ENCODE measurements at places on chromosomes 4 and X.

GRCh38 chr4:37762991-37763368 is 63.5 kb upstream of the PGM2 start:
- no peak for DNase-seq

DNA sequence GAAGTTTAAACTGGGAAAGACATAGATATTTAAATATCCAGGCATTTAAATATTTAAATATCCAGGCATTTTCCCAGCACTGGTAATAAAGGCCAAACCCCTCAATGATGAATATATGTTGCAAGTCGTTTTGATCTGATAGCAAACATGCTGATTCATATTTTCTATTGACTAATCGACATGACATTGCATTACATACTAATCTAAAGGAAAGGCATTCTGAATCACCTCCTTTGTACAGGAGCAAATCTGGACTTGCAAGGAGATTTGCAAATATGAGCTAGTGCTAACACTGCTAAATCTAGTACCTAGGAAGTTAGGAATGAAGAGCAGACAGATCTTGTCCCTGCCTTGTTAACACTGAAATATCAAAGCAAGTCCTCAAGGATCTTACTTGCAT is 207.3 kb downstream of the SLC7A11 start:
- no peak for DNase-seq

DNA sequence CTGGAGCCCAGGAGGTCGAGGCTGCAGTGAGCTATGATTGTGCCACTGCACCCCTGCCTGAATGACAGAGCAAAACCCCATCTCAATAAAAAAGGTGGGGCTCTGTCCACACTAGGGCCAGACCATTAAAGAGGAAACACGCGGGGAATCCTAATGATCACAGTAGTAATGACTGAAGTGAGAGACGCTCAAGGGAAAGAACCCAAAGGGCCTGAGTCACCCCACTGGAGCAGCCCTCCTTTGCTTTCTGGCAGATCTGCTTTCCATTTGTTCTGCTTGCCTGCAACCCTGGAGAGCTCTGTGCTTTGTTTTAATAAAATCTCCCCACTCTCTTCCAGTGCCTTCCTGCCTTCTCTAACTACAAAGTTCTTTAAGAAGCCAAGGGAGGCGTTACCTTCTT is 5.0 kb downstream of the TFDP3 start:
- DNase-seq: no peak

DNA sequence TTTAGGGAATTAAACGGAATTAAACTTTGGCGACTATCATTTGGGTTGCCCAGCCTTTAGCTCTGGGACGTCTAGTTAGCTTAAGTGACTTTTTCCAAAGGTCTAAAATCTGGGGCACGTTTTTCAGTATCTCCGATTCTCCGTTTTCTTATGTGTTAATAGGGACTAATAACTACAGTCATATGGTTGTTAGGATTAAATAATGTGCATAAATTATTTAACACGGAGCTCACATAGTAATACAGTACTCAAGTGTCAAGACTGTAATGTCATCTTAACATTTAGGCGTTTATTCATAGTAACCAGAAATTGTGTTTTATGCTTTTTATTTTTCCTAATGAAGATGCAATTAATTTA is 466 bp upstream of the CCNA2 start:
- no peak for DNase-seq

DNA sequence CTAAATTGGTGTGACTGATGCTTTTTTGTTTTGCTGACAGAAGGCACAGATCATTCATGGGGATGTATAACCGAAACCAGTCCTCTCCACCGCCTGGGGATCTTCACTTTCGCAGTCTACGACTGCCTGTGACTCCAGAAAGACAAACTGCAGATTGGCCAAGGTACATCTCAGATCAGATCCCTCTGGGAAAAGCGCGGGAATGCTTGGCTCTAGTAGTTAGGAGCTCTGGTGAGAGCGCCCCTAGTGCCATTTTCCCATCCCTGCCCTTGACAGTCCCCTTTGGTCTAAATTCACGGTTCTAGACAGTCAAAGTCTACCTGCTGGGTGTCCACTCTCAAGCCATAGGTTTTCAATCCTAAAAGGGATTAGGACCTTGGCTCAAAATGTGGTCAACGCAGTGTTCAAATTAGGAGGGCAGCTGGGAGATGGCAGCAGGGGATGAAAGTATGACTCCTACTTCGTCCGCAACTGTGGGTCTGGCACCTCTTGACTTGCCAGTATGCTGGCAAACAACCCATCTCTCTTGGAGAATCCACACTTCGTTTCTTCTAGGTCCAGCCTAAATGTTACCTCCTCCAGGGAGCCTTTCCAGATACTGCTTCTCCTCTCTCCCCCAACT is 6.9 kb upstream of the HAND2 start:
- no peak for DNase-seq

- no peak for DNase-seq
Observed at GRCh38 chrX:52422884-52423283, 54.1 kb downstream of the XAGE2 start.

DNA sequence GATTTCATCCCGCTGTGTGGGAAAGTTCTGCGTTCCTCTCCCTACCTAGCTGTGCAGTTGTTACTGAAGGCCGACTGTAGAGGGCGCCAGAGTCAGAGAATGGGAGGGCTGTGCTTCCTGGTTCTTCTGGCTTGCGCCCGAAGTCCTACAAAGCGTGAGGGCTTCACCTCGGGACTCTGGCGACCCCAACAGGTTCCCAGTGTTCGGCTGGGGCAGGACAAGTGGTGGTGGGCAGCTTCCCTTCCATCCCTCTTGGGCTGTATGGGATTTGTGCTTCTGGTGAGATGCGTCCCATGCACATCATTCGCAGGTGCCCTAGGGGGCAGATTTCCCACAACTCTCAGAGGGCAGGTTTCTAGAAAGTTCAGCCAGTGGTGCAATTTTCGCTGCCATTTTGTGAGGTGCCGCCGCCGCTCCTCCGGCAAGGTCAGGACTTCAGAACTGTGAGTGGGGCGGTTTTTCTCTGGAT is 27.3 kb downstream of the CT45A1 start:
- DNase-seq: no peak

DNA sequence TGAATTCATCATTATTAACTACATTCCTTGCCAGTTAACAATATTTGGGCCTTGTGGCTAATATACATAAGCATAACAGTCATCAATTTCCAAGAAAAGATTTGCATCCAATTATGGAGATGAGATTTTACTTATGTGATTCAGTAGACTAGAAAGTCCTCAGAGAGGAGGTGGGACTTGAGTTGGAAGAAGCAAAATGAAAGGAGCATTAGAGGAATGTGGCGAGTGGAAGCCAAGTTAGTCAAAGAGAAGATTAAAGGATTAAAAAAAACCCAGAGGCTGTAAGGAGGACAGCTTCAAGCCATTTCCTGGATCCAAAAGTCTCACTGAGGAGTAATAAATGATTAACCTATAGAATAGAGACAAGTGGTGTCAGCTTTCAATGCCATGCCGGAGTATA is 1099.4 kb upstream of the IGFBP7 start:
- no peak for DNase-seq

GRCh38 chr4:186190581-186191199 is 677 bp upstream of the CYP4V2 start:
- peak; percentile 69 for DNase-seq

- no peak for DNase-seq
Observed at GRCh38 chrX:49184294-49185281, 1.6 kb downstream of the PRICKLE3 start.

GRCh38 chr4:40369437-40370274 is 34.5 kb downstream of the CHRNA9 start:
- no peak for DNase-seq

DNA sequence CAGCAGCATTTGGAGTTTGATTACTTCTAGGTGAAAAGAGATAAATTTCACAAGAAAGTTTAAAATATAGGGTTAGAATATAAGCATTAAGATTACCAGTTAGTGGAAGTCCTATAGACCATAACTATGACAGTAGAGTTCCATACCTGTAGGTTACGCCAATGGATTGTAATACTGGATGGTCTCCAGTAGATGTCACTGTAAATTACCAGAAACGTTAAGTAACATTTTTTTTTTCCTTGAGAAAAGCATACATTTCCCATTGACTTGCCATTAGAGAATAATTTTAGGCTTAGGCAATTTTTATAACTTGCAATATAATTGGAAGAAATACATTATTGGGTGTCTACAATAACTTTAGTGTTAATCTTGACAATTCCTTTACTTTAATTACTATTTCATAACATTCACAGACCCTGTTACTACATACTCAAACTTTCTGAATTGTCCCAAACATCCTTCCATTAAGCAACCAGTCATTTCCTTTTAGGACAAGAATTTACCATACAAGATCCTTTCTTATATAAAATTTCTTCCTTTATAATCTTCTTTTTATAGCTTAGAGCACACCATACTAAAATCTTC is 304.1 kb upstream of the TECRL start:
- no peak for DNase-seq

DNA sequence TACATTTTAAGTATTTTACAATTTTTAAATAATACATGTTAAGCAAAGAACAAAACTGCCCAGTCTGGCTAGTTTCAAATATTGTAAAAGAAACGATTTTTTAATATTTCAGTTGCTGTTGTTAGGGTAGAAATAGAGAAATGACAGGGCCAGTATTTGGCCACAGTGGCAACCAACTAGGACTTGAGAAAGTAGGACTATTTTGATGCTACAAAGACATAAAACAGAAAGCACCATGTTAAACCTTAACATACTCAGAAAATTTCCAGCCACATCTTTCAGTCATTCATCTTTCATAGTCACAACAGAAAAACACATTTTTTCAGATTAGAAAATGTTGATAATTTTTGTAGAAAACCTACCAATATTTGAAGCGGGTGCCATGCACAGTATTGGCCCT is 104.5 kb downstream of the MBNL3 start:
- DNase-seq: no peak

GRCh38 chrX:142251680-142252079 is 46.6 kb upstream of the MAGEC2 start:
- DNase-seq: no peak

DNA sequence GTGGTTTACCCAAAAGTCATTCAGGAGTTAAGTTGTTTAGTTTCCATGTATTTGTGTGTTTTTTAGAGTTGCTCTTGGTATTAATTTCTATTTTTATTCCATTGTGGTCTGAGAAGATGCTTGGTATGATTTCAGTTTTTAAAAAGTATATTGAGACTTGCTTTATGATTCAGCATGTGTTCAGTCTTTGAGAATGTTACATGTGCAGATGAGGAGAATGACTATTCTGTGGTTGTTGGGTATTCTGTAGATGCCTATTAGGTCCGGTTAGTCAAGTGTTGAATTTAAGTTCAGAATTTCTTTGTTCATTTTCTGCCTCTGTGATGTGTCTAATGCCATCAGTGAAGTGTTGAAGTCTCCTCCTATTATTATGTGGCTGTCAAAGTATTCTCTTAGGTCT is 249.4 kb downstream of the ARHGAP10 start:
- no peak for DNase-seq

- DNase-seq: no peak
Observed at GRCh38 chr4:7169134-7169533, 23.2 kb upstream of the SORCS2 start.
